ENCODE measurements at places on chromosomes 11 and 22.

DNA sequence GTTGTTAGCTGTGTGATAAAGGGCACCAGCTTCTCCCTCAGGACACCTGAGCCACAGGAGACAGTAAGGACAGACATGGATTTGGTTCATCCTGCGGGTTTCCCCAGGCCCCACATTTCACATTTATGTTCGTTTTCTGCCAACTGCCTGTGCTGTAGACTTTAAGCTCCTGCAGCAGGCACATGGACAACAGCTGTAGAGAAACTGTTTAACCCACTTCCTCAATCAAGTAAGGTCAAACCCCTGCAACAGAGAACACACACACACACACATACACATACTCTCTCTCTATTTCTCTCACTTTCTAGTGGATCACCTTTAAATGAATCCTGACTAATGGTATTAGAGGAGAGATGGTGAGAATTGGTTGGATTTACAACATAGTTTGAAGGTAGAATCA, 90.7 kb downstream of the C11orf87 start:
- DNase-seq, result no peak

GRCh38 chr22:21051145-21051830, 5.5 kb downstream of the LRRC74B start:
- DNase-seq, result no peak

- DNase-seq, result no peak
Measured at GRCh38 chr11:111414267-111414931, 35.3 kb upstream of the POU2AF1 start.

DNA sequence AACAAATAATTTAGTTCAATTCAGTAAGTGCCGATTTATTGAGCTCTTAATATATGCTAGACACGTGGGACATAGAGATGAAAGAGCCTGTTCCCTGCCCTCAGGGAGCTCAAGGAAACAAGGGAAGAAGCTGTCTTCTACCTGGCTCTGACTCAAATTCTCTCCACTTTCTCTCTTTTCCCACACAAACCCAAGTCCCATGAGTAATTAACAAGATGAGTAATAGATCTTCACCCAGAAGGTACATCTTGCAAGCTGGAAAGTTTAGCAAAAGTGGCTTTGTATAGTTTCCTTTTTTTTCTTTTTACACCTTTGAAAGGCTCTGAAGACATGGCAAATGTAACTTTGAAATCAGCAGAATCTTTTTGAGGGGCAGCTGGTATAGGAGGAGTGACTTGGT, 48.2 kb upstream of the CHST1 start:
- no peak for DNase-seq

DNA sequence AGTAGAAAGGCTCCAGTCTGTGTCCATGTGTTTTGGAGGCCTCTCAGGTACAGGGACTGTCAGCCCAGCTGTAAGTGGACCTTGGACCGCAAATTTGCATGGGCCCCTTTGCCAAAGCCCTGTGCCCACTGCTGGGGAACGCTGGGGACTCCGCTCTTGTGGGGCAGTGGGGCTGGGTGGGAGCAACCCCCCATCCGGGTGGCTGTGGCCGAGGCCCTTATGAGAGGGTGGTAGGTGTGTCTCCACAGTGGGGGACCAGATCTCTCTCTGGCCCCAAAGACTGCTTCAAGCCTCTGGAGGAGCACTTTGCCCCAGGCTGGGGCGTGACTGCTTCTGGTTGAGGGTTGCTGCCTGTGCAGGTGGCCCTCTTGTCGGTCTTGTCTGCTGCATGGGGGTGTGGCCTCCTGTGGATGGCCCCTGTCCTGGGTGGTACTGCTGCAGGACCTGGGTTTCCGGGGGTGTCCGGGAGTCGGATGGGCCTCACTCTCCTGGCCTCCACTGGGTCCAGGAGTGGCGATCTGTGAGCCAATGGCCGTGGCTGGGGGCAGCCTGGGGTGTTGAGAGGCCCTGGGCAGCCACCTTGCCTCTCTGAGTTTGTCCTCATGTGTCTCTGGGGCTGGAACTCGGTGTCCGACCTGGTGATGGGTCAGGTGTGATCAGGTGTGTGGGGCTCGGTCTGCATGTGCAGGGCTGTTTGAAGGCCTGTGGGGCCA, 15.9 kb downstream of the KCNQ1 start:
- no peak for DNase-seq

GRCh38 chr11:81787584-81788049, 946.0 kb downstream of the FAM181B start:
- DNase-seq, result no peak

DNA sequence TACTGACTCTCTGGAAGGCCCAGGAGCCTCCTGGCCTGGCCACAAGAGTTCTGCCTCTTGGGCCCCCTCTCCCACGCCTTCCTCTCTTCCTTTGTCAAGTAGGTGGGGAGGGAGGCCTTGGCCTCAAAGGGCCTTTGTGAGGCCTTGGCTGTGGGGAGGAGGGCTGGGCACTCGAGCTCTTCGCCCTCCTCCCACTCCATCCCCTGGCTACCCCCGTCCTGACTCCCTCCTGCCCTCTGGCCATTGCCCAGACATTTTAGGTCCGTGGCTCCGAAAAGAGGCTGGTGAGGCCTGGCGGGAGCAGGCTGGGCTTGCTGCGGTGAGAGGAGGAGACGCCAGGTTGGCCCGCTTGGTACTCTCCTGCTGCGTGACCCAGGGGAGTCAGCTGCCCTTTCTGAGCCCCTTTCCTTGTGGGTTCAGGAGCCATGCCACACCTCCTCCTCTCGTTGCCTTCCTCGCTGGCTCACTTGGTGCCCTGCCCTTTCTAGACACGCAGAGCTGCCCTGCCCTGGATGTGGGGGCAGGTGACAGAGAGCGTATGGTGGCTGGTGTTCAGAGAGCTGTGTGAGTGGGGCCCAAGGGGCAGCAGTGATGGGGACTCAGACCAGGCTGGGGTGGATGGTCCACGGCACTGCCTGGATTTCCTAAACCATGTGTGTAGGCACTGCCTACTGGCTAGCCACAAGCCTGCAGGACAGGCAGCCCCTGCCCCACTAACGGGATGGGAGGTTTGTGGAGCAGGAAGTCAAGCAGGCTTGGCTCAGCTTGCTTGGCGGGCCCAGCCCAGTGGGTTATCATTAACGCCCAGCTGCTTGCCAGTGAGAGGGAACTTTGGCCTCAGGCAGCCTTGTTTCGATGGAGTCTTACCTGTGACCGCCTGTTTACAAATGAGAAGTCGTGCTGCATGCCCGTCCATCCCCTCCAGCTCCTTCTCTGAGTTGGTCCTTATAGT, 15.8 kb upstream of the OMP start:
- DNase-seq, result no peak

- no peak for DNase-seq
Measured at GRCh38 chr22:46105494-46106278, 44.6 kb upstream of the PPARA start.

DNA sequence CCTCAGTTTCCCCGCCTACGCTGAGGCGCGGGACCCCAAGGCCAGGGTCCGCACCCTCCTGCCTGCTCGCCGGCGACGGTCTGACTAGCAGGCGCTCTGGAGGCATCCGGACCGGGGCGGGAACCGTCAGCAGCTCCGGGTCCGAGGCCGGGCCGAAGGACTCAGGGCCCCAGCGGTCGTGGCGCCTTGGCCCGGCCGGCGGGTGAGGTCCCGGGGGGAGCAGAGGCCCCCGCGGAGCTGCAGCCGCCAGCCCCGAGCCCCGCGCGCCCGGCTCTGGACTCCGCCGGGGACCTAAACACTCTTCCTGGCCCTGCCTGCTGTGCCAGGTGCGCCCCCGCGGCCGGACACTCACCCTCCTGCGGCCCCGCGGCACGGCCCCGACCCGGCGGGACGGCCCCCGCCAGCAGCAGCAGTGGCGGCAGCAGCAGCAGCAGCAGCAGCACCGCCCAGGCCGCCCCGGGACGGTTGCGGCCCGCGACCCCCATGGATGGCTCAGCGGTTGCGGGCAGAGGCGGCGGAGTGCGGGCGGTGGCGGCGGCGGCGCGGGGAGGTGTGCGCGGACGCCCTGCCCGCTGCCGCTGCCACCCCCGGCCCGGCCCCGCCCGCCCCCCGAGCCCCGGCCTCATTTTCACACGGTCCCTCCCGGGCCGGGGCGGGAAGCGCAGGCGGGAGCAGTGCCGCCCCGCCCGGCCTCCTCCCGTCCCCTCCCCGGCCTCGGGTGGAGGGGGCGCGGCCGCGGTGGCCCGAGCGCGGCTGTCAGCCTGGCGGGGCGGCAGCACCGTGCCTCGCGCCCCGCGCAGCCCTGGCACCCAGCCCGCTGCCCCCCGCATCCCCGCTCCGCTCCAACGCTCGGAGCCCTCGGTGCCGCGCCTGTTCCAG, at the start of gene SCUBE2:
Gene SCUBE2, minus strand, starts transcription at position 556 of the 879 bp plus-strand sequence. Its CDS starts 71 bp downstream, at position 485.
- DNase-seq, result no peak

DNA sequence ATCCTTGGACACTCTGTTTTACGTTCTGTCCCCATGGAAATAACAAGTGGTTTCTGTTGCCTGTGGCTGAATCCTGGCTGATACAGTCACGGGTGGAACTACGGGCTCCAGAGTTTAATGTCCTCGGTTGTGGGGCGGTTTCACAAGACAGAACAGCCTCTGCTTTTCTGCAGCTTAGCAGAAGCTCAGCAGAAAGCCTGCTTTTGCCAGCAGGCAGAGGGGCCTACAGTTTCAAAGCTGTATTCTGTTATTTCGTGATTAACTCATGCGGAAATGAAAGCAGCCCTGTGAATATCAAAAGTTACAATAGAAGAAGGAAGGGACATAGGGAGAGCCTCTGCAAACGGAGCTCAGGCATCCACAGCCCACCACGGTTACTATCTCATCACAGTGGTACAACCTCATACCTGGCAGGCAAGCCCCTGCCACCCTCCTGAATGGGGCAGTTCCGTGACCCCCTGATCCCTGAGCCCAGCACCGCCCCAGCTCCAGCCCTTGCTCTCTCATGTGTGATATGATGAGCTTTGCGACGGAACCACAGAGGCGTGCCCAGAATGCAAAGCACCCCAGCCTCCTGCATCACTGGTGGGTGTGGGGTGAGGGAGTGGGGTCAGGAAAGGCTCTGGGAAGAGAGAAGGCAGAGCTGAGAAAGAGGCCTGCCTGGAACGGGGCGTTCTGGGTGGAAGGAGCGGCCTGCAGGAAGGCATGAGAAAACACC, 360.6 kb downstream of the BRD1 start:
- no peak for DNase-seq

DNA sequence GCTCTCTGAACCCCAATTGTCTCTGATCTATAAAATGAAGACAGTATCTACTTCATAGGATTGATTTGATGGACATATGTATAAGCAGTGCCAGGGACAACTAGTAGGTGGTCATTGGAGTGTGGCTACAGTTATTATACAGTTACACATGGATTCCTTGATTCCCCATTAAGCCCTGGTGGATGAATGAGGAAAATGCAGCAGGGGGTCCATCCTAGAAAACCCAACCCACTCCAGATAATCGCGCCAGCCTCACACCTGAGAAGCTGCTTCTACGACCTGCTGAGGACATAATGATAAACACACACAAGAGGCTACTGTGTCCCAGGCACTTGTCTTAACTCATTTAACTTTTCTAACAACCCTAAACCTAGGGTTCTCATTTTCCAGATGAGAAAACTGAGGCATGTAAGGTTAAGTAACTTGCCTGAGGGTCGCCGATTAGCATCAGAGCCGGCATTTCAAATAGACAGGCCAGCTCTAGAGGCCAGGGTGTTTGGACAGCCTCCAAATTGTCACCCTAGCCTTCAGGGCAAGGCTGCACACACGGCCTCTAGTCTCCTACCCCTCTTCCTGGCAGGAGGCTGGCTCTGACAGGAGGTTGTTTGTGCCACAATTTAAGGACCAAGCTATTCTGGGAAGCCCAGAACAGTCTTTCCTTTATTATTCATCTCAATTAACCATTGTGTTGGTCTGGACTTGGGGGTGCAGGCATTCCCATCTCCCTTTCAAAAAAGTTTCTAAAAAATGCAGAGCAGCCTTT, 3.8 kb upstream of the C11orf91 start:
- no peak for DNase-seq

DNA sequence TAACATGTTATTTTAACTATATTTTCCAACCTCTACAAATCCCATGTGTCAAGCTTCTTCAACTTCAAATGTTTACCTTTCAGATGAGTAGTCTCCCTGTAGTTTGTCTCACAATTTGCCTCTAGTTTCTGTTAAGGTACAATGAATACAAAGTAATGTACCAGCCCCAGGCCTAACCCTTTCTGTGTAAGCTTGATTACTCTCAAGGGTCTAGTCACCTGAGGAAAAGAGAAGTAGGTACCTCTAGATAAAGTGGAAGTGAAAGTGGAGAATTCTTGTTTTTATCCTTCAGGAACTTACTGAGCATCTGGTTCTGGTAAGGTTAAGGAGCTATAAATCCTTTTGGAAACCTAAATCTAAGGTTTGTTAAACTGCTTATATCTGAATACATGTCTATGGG, at the start of gene OR51A7:
Gene OR51A7, plus strand, starts transcription at position 300 of the 400 bp plus-strand sequence. CDS start 3,587 bp downstream, outside the sequence.
- DNase-seq, result no peak

- DNase-seq, result no peak
Measured at GRCh38 chr11:67270256-67271204, 4.3 kb downstream of the GRK2 start.

GRCh38 chr11:66347425-66348276, at the start of gene B4GAT1:
Gene B4GAT1 (minus strand): TSS chr11:66347629. CDS start chr11:66347545, 84 bp downstream.
- peak; percentile 56 for DNase-seq

DNA sequence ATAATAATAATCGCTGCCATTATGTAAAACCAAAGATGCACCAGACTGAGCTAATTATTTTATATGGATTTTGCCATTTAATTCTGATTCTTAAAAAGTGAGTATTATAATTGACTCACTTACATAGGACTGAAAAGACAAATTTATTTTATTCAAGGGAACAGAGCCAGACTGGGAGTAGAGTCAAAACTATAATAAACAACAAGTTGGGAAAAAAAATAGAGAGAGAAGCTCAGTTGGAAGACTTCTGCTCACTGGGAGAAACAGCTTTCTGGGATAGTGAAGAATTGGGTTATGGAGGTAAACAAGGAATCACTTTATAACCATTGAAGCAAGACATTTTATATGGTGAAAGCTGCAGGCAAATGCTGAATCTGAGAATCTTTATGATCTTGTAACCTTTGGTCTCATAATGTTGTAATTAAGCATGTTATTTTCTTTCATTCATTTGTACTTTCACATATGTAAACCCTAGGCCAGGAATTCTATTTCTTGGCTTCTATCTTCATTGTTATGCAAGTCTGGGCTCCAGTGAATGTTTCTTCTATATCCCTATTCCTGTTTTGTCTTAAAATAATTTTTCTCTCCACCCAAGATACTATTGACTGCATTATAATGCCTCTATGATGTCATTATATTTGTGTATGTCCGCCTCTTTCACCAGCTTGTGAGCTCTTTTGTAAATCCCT, 725.3 kb upstream of the CCDC179 start:
- DNase-seq, result no peak
